Activated naive CD4-positive, alpha-beta T cell treated with anti-CD3 and anti-CD28 coated beads, Interleukin-2, amount 10 ng/mL, durations not matched to agents 7 days and 5 days (primary cell): ENCODE measurements at places on chromosomes 13 and 19.
A peak's percentile ranks its signal among the peaks of the same experiment; 100 is the strongest.

DNA sequence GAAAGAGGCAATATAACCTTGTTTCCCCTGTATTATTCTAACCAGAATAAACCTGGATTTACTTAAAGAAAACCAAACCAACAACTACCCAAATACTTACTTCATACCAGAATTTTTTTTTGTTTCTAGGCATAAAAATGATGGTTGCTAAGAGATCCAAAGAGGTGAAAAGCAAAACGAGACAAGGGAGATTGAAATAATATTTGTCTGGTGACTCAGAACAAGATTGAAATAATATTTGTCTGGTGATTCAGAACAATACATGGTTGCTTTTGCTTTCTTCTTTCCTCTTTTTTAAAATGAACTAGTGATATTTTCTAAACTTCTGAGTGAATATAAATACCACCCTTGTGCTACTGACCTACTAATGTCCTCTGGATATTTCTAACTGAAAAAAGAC is 592.9 kb downstream of the KCTD12 start:
- no peak for DNase-seq

- no peak for DNase-seq
Measured at GRCh38 chr13:39035799-39036198, 2.1 kb downstream of the PROSER1 start.

DNA sequence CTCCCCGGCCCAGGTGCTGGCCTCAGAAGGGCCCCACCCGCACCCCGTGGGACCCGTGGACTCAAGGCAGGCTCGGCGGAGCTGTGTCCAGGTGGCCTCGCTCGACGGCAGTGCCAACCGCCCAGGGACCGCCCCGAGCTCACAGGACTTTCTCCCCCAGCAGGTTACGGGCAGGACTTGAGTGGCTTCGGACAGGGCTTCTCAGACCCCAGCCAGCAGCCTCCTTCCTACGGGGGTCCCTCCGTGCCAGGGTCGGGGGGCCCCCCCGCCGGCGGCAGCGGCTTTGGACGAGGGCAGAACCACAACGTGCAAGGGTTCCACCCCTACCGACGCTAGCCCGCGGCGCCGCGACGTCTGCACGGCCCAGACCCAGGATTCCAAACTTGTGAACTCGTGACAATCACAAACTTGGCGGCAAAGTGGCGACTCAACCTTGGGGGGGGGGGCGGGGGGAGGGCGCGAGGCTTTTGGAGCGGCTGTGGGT is 3.6 kb upstream of the RPS15 start:
- DNase-seq = no peak

GRCh38 chr19:53193535-53194222 is 521 bp upstream of the ZNF665 start:
- no peak for DNase-seq

- peak; percentile 71 for DNase-seq
Measured at GRCh38 chr19:17327654-17328516, 6.8 kb downstream of the ANO8 start.

DNA sequence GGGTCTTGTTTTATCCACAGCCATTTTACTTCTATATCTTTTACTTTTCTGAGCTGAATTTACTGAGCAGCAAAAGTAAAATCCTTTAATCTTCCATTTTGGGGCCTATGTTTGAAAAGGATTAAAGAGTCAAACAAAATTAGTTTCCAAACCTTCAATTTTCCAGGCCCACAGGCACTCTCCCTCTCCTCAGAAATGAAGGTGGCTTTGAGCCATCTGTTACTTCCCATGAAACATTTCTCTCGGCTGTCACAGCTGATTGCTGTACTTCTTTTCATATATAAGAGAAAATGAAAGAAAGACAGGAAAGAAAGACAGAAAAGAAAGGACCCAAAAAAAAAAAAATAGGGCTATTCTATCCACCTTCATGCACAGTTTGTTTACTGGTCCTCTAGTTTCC is 194.9 kb downstream of the LACC1 start:
- DNase-seq = no peak

DNA sequence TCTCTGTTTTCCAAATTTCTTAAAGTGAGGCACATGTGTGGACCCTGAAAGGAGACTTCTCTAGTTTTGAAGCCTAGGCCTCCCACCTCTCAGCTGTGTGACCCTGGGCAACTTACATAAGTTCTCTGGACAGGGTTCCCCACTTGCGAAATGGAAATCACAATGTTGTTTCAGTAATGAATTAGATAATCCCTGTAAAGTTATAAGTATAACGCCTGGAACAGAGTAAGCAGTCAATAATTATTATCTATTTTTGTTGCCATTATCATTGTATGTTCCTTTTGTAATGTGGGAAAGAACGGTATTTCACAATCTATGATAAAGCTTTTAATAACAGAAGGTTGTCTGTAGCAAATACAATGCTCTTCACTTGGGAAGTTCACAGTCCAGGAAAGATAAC is 437.3 kb upstream of the ZNF507 start:
- no peak for DNase-seq

DNA sequence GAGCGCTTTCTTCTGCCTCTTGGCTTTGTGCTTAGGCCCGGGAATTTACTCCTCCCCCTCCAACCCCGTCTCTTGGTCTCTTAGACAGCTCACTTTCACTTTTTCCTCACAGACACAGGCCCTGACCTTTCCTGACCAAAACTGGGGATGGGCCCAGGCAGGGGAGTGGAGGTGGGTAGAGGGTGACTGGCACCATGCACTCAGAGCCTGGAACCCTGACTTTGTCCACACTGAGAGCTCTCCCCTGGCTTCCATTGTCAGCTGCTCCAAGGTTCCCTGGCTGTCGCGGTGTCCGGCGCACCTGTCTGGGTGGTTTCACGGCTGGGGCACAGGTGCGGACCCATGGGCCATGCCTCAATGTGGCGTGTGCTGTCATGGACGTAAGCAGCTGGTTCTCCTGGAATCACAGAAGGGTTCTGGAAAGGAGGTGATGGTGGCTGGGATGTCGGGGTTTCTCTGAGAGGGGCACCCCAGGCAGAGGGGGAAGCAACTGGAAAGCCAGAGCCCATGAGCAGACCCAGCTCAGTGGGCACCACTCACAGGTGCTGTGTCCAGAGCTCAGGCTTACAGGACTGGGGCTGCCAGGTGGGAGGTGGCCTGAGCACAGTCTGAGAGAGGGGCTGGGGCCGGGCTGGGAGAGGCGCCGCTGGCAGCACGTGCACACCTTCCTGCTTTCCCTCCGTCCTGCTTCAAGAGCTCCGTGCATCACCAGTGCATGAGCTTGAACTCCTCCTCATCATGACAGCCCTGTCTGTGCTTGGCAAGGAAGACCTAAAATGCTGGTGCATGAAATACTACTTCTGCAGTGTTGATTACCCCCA is 28.0 kb upstream of the C1QTNF9 start:
- no peak for DNase-seq

DNA sequence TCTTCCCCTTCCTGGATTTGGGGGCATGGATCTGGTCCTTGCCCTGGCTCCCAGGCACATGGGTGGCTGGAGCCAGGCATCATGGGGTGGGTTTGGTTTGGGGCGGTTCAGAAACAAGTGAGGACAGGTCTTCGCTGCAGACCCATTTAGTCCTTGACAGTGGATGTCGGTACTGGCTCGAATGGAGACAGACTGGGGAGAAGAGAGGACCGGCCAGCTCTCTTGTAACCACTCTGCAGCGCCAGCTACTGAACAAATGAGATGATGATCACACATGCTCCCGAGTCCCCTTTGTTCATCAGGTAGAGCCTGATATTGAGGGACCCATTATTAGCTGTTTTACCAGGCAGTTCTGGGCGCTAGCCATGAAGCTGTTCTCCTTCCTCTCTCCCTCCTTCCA is 64.5 kb downstream of the CHST8 start:
- no peak for DNase-seq

- DNase-seq = no peak
Measured at GRCh38 chr13:101727118-101727517, 274.6 kb downstream of the ITGBL1 start.

DNA sequence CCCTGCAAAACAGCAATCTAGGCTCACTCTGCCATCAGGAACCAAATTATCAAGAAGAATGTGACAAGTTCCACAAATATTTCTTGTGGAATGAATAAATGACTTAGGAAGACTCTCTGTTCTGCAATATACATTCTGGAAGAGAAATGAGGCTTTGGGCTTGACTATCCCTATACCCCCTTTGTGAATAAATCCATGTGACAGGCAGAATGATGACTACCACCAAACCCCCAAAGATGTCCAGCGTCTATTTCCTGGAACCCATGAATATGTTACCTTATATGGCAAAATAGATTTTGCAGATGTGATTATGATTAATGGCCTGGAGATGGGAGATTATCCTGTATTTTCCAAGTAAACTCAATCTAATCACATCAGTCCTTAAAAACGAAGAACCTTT is 139.3 kb downstream of the ENOX1 start:
- no peak for DNase-seq

GRCh38 chr19:48499316-48500090 is 12.1 kb downstream of the LMTK3 start:
- no peak for DNase-seq

DNA sequence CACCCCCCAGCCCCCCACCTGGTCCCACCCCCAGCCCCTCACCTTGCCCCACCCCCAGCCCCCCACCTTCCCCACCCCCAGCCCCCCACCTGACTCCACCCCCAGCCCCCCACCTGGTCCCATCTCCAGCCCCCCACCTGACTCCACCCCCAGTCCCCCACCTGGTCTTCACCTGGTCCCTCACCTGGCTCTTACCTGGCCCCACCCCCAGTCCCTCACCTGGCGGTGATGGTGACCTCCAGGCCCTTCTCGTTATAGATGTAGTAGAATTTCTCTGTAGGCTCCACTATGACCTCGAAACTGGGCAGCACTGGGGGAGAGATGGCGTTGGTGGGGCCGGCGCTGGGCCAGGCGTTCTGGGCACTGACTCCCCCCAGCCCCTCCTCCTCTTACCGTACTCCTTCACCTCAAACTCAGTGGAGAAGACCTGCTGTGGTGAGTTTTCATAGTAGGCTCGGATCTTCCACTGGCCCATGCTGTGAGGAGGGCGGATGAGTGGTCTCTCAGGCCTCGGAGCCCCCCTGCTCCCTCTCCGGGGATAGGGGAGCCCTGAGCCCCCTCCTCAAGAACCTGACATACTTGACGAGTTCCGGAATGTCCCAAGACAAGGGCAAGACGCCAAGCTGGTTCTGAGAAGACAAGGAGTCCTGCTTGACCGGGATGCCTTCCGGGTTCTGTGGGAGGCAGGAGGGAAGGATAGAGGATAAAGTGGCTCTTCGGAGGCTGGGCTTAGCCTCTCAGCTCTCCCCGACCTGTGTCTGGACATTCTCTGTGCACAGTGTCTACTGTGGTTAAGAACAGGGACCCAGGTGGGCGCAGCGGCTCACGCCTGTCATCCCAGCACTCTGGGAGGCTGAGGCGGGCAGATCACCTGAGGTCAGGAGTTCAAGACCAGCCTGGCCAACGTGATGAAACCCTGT is 6.4 kb downstream of the C3 start:
- DNase-seq = no peak

- no peak for DNase-seq
Measured at GRCh38 chr13:78784014-78784750, 125.2 kb upstream of the OBI1 start.

- no peak for DNase-seq
Measured at GRCh38 chr13:101835920-101836319, 383.4 kb downstream of the ITGBL1 start.

DNA sequence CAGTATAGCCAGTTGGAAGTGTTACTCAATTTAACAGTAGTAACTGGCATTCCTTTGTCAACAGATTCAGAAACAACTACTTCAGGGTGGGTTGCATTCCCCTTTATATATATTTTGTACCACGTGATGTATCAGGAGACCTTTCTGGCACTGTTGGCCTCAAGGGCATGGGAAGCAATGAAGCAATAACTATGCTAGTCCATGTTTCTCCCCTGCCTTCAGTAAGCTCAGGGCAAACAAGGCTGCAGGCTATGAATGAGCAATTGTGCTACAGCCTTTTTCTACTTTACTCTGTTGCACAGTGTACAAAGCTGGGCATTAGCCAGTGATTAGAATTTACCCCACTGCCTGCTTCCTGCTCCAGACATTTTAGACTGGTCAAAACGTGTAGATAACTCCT is 348.8 kb downstream of the GPC5 start:
- DNase-seq = no peak

DNA sequence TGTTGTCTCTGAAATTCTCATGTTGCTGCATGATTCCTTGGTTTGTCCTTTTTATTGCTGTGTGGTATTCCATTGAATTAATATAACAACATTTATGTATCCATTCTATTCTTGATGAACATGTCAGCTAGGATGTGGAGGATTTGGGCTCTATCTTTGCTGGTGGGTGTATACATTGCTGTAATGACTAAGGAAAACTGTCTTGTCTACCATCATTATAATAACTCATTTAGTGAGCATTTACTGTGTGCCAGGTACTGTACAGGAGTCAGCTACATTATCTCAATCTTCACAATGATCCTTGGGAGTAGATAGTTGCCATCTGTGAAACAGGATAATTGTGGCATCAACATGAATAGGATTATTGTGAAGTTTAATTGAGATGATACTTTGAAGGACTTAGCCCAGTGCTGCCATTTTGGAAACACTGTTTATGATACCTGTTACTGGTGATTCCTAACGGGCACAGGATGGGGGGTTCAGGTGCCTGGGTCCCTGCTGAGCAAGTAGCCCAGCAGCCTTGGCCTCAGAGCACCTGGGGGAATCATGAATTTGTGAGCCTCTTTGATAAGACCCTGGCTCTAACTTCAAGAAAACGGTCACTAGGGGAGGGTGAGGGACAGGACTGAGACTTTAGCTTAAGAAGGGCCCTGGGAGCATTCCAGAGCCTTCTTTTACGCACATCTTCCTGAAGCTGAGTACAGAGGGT is 1.8 kb upstream of the CCNE1 start:
- no peak for DNase-seq

DNA sequence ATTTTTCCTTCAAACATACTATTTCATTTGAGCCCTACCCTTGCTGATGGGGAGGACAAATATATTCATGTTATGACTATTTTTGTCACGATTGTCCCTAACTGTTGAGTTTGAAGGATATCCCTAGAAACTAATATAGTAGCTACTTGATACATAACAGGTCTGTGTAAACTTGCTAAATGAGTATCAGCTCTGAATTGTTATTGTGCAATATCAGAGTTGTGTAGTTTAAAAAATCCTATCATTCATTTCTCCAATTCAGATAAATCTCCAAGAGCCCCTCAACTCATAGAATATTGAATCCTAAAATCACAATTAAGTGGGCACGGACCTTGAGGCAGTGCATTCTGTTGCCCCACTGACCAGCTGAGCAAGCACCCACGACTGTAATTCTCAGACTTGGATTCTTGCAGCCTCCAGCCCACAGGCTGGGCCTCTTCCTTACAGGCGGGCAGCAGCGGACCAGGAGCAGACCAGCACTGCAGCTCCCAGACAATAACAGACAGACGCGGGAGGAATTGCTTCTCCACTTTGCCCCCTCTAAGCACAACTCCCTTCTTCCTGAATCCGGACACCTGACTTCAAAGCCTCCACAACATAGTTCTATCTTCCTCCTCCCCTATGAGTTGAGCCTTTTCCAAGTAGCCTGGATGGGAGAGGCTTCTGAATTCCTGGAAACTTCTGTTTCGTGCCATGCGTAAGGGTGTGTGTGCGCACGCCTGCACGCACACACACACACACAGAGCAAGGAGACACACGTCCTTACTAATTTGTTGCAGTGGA is 337.6 kb upstream of the ARGLU1 start:
- DNase-seq = no peak

- no peak for DNase-seq
Measured at GRCh38 chr19:50797781-50798658, 7.8 kb downstream of the ACP4 start.
